ENCODE measurements at places on chromosomes 16 and 17.

- no peak for DNase-seq
Observed at GRCh38 chr17:37671028-37671823, 28.0 kb upstream of the DDX52 start.

DNA sequence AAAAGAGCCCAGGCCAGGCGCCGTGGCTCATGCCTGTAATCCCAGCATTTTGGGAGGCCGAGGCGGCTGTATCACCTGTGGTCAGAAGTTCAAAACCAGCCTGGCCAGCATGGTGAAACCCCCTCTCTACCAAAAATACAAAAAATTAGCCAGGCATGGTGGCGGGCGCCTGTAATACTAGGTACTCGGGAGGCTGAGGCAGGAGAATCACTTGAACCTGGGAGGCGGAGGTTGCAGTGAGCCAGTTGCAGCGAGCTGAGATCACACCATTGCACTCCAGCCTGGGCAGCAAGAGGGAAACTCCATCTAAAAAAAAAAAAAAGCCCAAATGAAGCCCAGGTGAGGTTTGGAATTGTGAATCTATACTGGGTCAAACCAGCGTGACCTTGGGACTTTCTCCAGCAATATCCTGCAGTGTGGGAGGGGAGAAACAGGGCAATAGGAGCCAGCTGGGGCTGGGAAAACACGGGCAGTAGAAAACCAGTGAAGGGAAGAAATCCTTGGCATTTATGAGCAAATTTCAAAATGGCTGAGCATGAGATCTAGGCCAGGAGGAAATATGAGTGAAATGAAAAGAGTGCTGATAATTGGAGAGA lies 8.2 kb upstream of the DHX8 start:
- no peak for DNase-seq

GRCh38 chr17:9959377-9959981 lies 54.4 kb upstream of the RCVRN start:
- no peak for DNase-seq

GRCh38 chr16:17177242-17177958 lies 293.4 kb downstream of the XYLT1 start:
- no peak for DNase-seq

DNA sequence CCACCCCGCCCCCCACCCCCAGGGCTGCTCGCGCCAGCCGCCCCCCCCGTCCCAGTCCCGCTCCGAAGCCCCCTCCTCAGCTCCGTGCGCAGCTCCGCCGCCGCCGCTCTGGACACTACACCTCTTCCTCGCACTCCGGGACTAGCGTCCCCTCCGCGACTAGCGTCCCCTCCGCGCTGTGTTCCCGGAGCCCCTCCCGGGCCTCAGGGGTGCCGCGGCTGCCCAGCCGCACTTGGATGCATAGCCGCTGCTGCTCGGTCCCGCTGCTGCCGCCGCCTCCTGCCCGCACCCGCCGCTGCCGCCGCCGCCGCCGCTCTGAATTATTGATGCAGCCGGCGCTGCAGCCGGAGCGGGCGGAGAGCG lies at the start of gene CBLN1:
Gene CBLN1 (minus strand): TSS at position 359 of the 363 bp plus-strand sequence. CDS start 373 bp downstream, outside the sequence.
- no peak for DNase-seq

- no peak for DNase-seq
Observed at GRCh38 chr16:65743558-65743957, 621.7 kb upstream of the CDH11 start.

- DNase-seq, result no peak
Observed at GRCh38 chr16:11511328-11511727, 75.4 kb downstream of the LITAF start.

DNA sequence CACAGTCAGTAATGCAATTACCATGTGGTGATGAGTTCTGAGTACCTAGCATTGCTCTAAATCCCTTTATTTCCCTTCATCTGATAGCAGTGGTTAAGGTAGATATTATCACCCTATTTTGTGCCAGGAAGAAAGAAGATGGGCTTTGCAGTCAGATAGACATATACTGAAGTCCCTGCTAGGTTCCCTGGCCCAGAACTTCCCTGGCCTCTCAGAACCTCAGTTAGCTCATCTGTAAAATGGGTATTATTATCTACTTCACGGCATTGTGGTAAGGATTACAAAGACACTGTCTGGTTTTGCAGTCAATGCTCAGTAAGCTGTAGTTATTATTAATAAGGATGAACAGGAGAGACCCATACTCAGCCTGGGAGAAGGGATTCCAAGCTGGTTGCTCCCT lies 4.6 kb upstream of the CRYBA1 start:
- DNase-seq, result no peak

DNA sequence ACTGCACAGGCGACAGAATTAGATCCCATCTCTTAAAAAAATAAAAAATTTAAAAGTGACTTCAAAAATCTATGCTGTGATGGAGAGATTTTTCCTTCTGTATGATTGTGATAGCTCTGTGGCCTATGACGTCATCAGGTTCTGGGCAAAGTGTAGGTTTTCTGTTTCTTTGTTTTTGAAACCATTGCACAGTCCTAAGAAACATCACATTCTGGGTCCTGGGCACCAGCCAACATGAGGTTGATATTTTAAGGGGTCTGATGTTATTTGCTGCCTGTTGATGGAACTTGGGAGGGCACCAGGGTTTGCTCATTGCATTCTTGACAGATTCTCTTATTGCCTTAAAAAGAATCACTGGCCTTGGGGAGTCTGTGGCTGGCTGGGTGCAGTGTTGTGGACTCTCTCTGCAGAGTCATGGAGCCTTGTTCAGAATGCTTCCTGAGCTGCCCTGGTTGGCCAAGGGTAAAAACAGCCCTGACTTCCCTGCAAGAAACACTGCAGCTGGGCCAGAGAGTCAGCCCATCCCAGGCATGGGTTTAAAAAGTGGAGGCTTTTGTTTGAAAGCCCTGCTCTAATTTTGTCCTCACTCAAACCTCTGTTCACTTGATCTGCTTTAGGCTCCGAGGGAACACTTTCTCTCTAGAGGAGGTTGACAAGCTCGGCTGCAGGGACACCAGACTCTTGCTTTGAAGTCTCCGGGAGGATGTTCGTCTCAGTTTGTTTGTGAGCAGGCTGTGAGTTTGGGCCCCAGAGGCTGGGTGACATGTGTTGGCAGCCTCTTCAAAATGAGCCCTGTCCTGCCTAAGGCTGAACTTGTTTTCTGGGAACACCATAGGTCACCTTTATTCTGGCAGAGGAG lies 10.5 kb upstream of the CYLD start:
- DNase-seq, result no peak

DNA sequence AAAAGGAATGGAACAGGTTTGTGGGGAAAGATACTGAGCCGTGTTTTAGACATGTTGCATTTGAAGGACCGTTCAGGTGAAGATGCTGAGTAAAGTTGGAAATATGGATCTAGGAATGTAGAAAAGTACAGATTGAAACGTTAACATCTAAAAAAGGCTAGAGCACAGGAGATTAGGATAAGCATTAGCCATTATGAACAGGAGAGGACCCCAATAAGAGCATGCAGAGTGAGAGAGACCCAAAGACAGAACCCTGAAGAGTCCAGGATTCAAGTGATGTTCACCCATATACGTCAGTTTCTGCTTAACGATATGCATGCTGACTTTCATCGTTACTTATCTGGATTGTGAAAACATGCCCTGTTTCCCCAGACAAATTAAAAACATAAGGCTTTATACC lies 140.5 kb downstream of the STX8 start:
- DNase-seq, result no peak
